Right renal cortex interstitium (tissue), 3 donors: ENCODE measurements at places on chromosomes 1 and 21. TPM values are rescaled to one million over a fixed set of nuclear protein-coding genes. Genes with fewer than 3 reads are reported as not detected.

GRCh38 chr1:219179293-219179692 is 5.6 kb downstream of the LYPLAL1 start:
- DNase-seq = no peak

SERTAD4 gene
- 4.3 TPM for polyA plus RNA-seq

ELF3 gene
- 57.1 TPM for polyA plus RNA-seq

DNA sequence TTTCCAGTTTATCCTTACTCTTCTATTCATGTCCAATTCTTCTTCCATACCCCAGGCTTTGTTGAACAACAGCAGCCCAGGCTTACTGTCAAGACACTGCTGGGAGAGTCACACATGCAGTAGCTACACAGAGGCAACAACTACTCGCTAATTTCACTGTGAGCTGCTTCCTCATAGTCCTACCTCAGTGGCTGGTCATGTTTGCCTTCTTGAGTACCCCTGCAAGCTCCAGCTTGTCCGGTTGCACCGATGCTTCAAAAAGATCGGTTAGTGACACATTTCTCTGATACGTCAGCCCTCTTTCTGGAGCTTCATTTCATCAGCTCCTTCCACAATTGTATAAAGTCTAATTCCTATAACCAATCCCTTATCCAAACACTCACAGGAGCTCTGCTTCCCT is 246.7 kb upstream of the NFIA start:
- DNase-seq = no peak

DNA sequence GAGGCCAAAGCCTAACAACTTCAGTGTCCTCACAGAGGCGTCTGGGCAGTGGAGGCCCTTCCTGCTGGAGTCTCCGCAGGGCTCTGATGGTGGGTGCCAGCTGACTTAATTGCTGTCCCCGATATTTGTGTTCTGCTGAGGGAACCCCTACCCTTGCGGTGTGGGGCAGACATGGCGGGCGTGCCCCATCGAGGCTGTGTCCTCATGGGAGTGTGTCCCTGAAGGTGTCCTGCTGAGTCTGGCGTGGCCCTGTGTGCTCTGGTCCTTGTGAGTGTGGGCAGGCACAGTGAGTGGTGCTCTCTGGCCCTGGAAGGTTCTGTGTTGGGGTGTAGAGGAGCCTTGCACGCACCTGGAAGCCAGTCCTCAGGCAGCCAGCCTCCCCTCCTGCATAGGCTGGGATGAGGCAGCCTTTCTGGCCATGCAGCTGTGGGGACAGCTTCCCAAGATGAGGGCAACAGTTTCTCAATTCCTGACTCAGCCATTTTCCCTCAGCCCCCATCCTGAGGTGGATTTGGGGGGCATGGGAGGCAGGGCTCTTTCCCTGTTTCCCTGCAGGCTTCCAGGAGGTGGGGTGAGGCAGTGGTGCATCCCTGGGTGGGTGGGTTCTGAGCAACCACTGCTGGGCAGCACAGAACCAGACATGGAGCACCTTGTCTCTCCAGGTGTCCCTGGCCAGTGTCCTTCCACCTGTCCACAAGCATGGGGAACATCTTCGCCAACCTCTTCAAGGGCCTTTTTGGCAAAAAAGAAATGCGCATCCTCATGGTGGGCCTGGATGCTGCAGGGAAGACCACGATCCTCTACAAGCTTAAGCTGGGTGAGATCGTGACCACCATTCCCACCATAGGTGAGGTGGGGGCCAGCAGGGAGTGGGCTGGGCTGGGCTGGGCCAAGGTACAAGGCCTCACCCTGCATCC is 6.5 kb downstream of the C1orf35 start:
- DNase-seq = no peak

DNA sequence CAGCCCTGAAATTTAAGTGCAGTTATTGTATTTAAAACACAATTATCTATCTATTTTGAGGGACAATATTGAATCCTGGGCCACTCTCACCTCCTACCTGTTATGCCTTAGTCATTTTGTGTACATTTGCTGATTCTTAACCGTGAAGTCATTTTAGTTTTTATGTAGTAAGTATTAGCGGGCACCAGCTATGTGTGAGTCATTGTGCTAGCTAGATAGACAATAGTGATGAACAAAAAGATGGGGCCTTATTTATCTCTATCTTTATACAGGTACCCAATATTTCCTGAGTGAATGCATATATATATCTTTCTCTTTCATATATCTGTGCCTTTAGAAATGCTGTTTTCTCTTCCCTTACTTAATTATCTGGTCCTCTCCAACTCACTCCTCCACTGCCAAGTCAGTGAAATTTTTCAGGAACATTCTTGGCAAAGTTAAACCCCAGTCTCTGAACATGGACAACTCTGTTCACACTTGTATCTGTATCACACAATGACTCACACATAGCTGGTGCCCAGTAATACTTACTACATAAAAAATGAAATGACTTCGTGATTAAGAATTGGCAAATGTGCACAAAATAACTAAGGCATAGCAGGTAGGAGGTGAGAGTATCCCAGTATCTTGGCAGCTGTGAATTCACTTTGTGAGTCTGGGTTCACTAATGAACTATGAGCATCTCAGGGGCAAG is 166.0 kb upstream of the C8B start:
- DNase-seq = no peak

SHE gene
- polyA plus RNA-seq = 9.6 TPM

DNA sequence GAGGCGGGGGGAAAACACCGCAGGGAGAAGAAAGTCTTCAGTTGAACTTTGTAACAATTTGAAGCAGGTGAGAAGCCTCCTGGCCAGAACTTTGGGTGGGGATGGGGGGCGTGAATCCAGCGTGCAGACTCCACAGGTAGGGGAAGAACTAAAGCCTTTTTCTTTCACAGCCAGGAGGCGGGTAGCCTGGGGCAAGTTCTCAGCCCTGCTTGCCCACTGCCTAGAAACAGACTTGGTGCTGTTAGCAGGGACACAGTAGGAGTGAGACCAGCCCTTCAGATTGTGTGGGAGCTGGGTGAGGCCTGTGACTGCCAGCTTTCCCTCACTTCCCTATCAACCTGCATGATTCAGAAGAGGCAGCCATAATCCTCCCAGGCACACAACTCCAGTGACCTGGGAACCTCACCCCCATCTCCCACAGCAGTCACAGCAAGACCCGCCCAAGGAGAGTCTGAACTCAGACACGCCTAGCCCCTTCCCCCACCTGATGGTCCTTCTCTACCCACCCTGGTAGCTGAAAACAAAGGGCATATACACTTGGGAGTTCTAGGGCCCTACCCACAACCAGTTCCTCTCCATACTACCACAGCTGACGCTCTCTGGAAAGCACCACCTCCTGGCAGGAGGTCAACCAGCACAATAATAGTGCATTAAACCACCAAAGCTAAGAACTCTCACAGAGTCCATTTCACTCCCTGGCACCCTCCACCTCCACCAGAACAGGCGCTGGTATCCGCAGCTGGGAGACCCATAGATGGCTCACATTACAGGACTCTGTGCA is 83.5 kb upstream of the CDC42BPA start:
- DNase-seq = no peak

GUCA2A gene
- not detected for polyA plus RNA-seq

CYP4A11 gene
- 30.0 TPM for polyA plus RNA-seq

- DNase-seq = no peak
Observed at GRCh38 chr1:173444757-173445156, 32.4 kb upstream of the PRDX6 start.

DNA sequence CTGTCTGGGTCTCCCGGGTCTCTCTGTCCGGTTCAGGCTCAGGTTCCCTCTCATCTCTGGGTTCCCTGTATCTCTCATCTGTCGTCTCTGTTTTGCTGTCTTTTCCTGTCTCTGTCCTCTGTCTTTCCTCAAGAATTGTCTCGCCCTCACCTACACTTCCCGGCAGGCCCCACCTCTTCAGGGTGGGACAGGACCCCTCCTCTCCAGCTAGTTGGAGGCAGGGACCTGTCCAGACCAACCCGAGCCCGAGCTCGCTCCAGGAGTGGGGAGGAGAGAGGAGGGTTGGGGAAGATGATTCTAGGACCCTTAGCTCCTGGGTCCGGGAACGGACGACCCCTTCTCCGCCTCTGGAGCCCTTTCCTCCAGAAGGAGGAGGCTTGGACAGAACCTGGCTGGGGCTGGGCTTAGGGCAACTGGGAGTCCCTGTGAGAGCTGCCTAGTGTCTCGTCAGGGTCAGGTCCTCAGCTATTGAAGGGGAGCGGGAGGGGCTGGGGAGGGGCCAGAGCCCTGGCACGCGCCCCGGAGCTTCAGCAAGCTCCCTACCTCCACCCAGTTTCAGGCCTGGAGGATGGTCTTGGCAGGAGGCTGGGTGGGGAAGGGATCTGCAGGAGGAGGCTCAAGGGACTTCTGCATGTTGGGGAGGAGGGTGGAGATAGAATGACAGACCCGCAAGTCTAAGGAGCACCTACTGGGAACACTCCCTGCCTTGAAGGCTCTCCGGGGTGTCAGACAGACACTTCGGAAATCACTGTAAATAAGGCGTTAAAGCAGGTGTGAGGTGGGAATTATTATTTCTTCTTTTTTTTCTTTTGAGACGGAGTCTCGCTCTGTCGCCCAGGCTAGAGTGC is 26.3 kb upstream of the EPB41 start:
- DNase-seq = no peak

- no peak for DNase-seq
Observed at GRCh38 chr1:229162825-229163515, 107.9 kb upstream of the RAB4A start.
